Right renal pelvis (tissue), 4 donors: ENCODE measurements at places on chromosomes 5 and 9. TPM values are rescaled to one million over a fixed set of nuclear protein-coding genes. Genes with fewer than 3 reads are reported as not detected.

DNA sequence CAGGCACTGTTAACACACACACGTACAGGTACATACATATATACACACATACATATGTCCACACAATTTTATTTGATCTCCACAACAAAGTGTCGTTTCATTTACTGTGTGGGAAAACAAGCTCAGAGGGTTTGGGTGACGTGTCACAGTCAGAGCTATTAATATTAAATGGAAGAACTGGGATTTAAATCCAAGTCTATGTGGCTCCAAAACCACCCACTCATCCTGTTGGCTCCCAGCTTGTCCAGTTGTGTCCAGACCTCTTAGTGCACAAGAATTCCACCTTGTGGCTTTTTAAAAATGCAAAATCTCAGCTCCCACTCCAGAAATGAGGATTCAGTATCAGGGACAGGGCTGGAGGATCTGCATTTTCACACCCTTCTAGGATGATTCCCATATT is 52.3 kb upstream of the PTPDC1 start:
- no peak for DNase-seq

DNA sequence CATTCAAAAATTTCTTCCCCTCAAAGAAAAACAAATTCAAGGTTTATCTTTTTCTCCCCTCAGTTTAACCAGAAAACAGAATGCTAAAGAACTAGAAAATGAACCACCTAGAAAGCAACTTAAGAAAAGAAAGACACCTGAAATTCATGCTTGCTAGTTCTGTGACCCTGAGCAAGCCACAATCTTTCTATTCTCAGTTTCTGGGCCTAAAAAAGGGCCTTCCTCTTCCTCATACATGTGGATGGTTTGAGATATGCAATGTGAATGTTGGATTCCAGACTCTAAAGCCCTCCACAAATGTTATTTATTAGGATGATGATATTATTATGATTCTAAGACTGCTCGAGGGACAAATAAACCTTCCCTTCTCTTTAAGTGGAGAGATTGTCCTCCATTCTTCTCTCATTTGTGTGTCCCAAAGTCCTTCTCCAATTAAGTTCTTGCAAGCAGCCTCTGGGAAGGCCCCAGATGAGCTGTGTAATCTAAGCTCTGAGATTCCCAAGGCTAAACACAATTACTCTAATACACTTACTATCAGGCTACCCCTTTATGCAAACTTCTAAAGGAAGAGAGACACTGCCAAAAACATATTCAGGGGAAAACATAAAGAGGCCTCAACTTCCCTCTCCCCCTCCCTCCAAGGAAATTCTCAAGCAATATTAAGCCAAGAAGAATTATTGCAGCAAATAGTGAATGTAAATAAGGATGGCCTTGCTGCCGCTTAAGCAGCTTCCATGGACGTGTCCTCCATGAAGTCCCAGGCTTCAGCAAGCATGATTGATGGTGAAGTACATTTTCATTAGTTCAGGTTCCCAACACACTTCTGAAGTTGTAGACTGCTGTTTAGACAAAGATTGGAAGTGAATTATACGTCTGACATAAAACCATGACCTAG is 80.2 kb downstream of the PRKACG start:
- DNase-seq: no peak

- no peak for DNase-seq
These were observed 1061.0 kb downstream of the NR2F1-AS1 start for GRCh38 chr5:92519811-92520632.

GRCh38 chr5:158224253-158224652 is 365.3 kb upstream of the CLINT1 start:
- no peak for DNase-seq

- DNase-seq: peak; percentile 51
These were observed 568 bp downstream of the MACIR start for GRCh38 chr5:103258957-103259704.

PCDHB8 gene
- 3.8 TPM for polyA plus RNA-seq

- no peak for DNase-seq
These were observed 163.6 kb upstream of the RORB start for GRCh38 chr9:74333384-74334032.

PLAC8L1 gene
- 1.00 TPM for polyA plus RNA-seq

- no peak for DNase-seq
These were observed 285.0 kb downstream of the EFNA5 start for GRCh38 chr5:107385708-107386107.

DOCK2 gene
- polyA plus RNA-seq: 2.4 TPM

DNA sequence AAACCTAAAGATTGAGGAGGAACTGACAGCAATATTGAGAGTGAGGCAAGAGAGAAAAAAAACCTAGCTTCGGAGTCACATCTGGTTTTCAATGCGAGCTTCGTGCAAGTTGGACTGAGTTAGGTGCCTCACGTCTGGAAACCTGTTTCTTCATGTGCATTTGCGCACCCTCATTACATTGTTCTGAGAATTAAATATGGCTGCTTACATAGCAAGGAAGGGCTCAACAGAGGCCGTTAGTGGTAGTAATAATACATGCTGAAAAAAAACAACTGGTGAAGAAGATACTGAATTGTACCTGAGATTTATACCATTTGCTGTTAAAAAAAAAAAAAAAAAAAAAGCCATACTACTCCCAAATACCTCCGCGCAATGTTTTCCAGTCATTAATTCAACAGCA is 18.6 kb downstream of the DNAJA1 start:
- no peak for DNase-seq

DNA sequence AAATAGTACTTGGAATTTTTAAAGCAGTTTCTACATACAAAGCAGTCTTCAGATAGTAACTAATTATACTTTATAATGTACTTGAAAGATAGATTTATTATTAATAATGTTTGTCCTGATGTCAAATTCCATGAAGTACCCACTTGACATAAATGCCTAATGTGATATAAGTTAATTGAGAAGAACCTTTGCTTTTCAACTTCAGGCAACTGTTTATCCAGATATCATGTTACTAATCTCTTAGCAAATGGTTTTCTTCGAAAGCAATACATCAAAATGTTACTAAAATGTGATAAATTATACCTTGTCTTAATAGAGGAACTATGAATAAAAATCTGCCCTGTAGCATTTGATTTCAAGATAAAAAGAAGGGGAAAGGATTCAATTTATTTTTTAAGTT is 146.8 kb upstream of the FBXL17 start:
- DNase-seq: no peak

- no peak for DNase-seq
These were observed 54.2 kb upstream of the NOTCH1 start for GRCh38 chr9:136599811-136600660.

- no peak for DNase-seq
These were observed 176.7 kb upstream of the RAD23B start for GRCh38 chr9:107106416-107106815.

FREM1 gene
- 176 TPM for polyA plus RNA-seq

- no peak for DNase-seq
These were observed 463.1 kb downstream of the NR2F1-AS1 start for GRCh38 chr5:93117751-93118531.

DNA sequence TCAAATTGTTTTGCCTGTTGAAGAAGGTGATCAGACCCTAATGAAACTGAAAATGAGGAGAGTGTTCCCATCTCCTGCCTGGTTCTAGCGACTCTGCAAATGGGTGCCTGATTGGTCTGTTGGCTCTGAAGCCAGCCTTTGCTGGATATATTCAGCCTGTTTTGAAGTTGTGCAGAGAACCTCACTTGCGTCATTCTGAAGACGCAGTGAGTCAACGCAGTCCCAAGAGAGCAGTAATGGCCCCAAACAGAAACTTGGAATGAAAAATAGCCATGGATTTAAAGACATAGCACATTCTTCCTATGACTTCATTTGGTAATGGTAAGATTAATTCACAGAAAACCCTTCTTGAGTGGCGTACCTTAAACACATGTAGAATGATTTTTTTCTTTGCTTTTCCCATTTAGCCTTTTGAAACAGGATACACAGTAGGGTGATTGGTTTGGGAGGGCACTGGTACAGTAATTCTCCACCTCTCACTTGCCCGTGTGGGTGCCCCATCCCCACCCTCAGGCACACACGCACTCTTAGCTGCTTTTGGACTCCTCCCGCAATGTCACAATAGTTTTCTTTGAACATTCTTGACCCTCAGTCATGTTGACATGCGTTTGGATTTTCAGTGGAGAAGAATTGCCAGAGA is 54.1 kb upstream of the ABL1 start:
- DNase-seq: no peak

- DNase-seq: no peak
These were observed 87.6 kb downstream of the CARTPT start for GRCh38 chr5:71806711-71807110.

GRCh38 chr9:70472268-70473249 is 58.1 kb upstream of the KLF9 start:
- DNase-seq: no peak

DNA sequence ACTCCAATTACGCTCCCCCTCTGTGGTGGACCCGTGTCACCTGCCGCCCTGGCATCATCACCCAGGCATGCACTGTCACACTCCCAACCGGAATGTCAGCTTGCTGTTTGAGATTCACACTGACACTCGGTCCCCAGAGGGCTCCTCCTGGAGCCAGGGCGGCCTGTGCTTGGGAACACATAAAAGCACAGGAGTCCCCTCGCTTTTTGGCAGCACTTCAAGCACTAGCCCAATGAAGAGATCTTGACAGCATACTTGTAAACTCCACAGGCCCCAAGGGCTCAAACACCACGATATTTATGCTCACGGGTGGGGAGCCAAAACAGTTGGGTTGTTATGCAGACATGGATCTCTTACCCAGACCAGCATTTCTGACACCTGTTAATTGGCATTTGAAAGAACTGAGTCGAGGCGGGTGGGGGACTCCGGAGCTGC is 90.8 kb upstream of the EGFLAM start:
- no peak for DNase-seq

RNF183 gene
- polyA plus RNA-seq: 7.5 TPM

TLX3 gene
- polyA plus RNA-seq: not detected

- no peak for DNase-seq
These were observed 36.3 kb upstream of the LRRTM2 start for GRCh38 chr5:138911441-138911840.

DNA sequence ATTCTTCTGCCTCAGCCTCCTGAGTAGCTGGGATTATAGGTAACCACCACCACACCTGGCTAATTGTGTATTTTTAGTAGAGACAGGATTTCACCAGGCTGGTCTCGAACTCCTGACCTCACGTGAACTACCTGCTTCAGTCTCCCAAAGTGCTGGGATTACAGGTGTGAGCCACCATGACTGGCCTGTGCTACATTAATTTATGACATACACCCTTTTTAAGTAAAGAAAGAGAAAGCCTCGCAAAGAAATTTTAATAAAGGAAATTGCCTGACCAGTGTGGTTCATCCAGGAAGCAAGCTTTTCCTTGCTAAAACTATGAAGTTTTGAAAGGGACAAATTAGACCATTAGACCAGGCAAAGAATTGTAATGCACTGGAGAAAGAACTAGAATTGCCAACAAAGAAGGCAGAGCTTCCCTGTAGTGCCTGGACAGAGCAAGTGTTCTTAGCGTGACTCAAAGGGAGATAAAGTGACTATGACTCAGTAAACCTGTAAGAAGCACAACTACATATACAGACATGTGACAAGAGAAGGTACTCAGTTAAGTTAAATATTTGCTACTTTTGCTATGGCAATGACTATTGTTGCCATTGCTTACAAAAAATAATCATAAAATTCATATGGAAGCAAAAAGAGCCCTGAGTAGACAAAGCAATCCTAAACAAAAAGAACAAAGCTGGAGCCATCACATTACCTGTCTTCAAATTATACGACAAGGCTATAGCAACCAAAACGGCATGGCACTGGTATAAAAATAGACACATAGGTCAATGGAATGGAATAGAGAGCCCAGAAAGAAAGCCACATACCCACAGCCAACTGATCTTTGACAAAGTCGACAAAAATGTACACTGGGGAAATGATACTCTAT is 54.6 kb downstream of the FYB1 start:
- DNase-seq: no peak

GRCh38 chr9:89825669-89826068 is 220.9 kb downstream of the GADD45G start:
- DNase-seq: no peak

- peak; percentile 65 for DNase-seq
These were observed 239.2 kb upstream of the TRIM32 start for GRCh38 chr9:116447934-116448333.

DNA sequence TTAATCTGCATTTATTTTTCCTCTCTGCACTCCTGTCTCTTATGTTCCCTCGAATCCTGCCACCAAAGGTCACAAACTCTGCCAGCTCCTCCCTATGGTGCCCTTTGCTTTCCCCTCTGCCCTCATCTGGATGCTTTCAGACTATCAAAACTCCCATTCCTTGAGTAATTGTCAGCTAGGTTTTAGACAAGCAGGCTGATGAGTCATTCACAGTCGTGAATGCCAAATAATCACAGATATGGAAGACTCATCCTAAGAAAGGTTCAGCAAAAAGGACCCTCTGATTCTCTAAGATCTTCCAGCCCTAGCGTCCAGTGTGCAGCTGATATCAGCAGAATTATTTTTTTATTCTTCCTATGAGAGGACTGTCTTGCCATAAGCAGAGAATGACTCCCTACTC is 104.5 kb upstream of the NUDT12 start:
- DNase-seq: no peak

DNA sequence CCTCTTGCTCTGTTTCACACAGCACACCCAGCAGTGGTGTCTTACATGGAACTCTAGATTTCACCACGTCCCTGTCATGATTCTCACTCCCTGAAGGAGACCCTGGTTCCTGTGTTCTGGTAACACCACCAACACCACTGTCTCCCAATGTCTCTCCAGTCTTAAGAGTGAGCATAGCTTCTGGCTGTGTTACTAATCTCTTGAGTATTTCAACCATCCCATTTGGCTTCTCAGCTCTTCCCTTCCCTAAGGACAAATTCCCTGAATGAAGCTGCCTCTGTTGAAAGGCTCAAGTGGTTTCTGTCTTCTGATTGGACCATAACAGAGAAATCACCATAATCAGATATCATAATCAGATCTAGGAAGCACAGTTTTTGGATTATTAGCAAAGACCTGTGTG is 311.8 kb downstream of the DNAH5 start:
- DNase-seq: no peak

GPR150 gene
- not detected for polyA plus RNA-seq

EIF4E1B gene
- not detected for polyA plus RNA-seq

DNA sequence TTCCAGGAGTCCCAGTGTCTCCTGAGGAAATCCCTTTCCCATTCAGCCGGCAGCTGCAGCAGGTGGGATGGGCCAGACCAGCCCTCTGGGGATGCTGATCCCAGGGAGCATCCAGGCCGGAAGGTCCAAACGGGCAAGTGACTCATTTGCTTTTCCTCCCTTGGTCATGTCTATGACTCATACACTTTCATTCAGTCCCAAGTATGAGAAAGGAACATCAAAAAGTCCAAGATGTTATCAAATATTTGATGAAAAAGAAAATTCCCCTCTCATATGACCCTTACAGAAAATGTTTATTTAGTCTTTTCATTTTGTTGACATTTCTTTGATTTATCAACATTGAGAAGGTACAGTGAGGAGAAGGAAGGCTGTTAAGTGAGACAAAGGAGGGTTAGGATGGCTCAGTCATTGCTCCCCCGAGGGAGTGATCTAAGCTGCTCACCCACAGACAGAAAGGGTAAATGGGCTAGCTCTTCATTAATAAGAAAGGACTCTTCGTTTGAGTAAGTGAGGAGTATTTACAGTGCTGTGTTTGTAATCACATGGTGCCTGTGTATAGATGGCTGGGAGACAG is 117.6 kb upstream of the ANKRD55 start:
- DNase-seq: no peak

SPAG8 gene
- polyA plus RNA-seq: 5.6 TPM

IFNK gene
- polyA plus RNA-seq: not detected

AHRR gene
- polyA plus RNA-seq: 2.5 TPM
